T-helper 17 cell (primary cell): ENCODE measurements at places on chromosomes 3 and 15.

- DNase-seq: no peak
These were observed 41.3 kb upstream of the GCNT3 start for GRCh38 chr15:59570315-59570714.

GRCh38 chr15:74748322-74748946 is at the start of gene CYP1A2:
CYP1A2 (plus strand) TSS chr15:74748845; CDS start chr15:74749739, 894 bp downstream.
- no peak for DNase-seq

- DNase-seq: no peak
These were observed 460.0 kb upstream of the TBL1XR1 start for GRCh38 chr3:177657243-177657642.

GRCh38 chr3:38397320-38397719 is 50.7 kb downstream of the XYLB start:
- DNase-seq: no peak

GRCh38 chr3:197562398-197563251 is 6.9 kb upstream of the BDH1 start:
- no peak for DNase-seq
